ENCODE measurements at places on chromosomes 3 and 15.

- DNase-seq: no peak
Observed at GRCh38 chr15:48968066-48968465, 4.3 kb upstream of the SHC4 start.

DNA sequence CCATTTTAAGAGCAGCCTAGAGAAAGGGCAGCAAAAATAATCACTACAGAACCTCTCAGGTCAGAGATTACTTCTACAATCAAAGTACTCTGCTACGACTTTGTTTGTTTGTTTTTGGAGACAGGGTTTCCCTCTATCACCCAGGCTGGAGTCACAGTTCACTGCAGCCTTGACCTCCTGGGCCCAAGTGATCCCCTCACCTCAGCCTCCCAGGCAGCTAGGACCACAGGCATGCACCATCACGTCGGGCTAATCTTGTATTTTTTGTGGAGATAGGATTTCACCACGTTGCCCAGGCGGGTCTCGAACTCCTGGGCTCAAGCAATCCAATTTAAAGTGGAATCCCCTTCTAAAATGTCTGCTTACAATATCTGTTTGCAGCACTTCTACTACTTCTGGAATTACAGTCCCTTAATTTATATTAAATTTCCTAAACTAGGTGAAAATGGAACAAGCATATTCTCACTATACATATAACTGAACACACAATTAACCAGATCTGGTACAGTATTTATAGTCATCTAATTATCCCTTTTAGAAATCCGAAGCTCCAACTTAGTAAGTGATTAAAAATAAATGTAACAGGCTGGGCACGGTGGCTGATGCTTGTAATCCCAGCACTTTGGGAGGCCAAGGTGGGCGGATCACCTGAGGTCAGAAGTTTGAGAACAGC, 4.4 kb downstream of the UACA start:
- no peak for DNase-seq

- DNase-seq: peak; percentile 51
Observed at GRCh38 chr3:39147711-39148434, 5.5 kb downstream of the CSRNP1 start.

GRCh38 chr3:158313338-158313927, 203.5 kb downstream of the RSRC1 start:
- peak; percentile 74 for DNase-seq

DNA sequence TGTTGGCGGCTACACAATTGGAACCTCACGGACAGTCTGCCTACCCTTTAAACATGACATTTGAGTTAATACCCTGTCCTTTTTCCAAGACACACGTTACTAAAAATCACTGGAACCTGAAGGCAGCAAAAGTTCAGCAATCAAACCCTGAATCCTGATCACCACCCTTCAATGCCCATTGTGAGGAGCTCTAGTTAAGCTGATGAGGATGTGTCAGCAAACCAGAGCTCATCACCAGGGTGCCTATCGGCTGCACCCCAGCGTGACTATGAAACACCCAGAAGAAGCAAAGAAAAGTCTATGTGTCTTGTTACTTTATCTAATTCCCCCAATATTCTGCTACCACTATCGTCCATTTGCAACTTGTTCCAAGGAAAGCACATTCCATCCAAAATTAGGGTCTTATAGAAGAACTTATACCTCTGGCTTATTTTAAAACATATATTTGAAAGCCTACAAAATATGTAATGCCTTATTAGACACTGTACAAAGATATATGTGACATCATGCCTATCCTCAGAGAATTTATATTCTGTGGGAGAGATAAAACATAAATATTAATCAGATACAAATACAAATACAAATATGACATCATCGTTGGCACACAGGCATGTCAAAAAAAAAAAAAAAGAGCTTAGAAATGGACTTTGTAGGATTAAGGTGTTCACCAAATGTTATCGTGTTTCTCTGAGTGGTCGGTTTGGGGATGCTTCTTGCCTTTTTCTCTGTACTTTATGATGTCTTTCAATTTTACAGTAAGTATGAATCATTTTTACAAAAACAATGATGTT, 219.7 kb upstream of the SETMAR start:
- no peak for DNase-seq

DNA sequence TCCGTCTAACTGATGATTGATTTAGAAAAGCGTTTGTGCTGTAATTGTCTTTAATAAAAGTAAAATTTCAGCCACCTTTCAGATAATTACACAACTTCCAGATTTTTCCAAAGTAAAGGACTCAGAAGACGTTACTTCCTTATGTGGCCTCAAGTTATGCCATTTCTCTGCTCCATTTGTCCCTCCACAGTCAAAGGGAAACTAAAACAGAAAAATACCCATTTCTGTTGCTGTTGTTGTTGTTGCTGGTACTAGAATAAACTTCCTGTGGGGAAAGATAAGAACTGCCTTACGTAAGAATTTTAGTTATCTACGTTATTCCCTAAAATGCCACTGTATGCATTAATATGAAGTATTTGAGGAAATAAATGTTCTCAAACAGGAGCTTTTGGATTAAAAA, 153.9 kb downstream of the P3H2 start:
- no peak for DNase-seq

DNA sequence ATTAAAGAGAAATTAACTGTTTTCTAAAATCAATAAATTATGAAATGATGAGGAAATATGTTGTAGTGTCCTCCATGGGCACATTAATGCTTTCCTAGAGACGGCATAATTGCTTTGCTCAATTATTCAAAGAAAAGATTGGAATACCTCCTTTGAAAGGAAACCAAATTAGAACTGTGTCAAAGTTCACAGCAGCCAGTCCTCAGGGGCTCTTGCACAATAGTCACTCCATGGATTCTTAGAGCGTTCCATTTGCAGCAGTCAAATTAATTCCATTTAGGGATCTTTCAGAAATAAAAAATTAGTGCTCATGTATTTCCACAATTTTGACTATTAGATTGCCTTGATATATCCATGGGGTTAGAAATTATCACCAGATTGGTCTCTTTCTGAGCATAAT, 841.6 kb upstream of the DPPA4 start:
- no peak for DNase-seq

DNA sequence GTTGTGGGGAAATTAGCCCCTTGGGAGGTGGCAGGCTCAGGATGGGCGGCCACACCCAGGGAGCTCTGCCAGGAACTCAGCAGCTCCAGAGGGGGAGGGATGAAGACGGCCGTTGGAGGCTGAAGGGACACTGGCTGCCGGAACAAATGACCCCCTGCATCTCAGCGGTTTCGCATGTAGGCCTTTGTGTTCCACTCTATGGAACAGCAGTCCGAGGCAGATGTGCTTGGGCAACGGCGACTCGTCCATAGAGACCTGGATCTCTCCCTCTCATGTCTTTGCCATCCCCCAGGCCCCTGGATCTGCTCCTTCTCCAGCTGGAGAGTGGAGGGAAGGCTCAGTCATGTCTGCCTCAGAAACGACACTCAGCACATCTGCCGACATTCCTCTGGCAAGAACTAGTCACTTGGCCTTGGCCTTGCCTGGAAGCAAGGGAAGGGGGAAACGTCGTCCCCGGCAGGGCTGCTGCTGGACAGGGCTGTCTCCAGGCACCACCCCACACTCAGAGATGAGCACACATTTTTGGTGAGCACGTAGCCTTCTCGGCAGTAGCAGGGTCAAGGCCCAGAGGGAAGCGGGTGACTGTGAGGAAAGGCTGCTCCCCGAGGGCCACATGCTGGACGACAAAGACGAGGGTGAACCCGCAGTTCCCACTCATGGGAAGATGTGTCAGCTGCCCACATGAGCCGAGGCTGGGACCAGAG, 83.8 kb downstream of the ASB7 start:
- no peak for DNase-seq

- no peak for DNase-seq
Observed at GRCh38 chr3:23431764-23432163, 228.6 kb downstream of the UBE2E2 start.

DNA sequence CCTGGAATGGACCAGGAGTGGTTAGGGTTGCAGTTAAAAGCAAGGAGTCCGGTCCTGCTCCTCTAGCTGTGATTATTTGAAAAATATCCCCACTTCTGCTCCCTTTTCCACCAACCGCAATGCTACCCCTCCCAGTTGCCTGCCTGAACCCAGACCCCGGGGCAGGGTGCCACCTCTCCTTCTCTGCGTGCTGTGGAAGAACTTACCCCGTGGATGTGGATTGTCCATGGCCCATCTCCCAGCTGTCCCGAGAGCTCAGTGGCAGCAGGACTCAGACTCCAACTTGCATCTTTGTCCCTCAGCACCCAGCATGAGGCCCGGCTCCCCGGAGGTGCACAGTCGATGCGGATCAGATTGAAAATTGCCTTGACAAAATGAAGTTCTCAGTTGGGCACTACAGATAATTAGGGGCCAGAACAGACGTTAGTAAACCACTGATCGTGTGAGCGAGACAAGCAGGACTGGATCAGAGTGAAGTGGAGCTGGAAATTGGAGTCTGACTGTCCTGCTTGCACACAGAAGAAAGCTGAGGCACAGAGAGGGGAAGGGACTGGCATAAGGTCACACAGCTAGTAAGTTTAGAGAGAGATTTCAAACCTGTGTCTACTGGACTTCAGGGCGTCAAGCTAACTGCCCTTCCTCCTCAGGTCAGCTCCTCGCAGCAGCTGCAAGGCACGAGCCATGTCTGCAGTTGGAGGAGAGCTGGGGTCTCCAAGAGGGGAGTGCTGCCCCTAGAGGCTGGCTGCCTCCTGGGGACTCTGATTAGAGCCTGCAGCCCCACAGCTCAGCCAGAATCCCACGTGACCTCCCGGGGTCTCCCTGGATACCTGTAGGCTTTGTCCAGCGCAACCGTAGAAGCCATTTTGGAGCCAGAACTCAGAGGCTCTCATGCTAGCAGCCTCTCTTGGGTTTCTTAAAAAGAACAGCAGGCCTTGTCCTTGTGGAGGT, 14.7 kb downstream of the SLC6A1 start:
- DNase-seq: no peak

- peak; percentile 90 for DNase-seq
Observed at GRCh38 chr3:123489400-123490004, 40.6 kb upstream of the ADCY5 start.

GRCh38 chr3:197206913-197207312, 91.5 kb downstream of the DLG1 start:
- no peak for DNase-seq

GRCh38 chr15:100115066-100115710, 226.6 kb downstream of the ADAMTS17 start:
- DNase-seq: peak; percentile 48

DNA sequence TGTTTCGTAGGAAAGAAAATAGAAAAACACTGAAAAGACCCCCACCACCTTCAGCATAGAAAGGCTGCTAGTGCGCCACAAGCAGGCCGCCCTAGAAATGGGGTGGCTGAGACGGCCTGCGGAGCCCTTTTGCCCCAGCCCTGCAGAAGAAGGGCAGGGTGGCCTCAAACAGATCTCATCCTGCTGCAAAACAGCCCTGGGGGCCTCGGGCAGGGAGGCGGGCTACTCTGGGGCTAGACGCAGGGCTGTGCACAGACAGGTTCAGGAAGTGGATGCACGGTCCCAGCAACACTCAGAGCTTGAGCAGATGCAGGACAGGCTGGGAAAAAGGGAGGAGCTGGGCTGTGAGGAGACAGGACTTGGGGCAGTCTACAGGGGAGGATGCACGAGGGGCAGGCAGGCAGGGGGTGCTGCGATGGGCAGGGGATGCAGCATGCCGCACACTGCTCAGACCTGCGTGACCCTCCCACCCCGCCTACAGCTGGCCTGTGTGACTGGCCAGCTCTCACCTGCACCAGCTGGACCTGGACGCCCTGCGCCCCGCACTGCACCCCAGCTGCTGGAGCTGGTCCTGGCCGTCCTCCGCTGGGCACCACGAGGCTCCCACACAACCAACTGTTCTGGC, 34.3 kb downstream of the ZXDC start:
- no peak for DNase-seq

DNA sequence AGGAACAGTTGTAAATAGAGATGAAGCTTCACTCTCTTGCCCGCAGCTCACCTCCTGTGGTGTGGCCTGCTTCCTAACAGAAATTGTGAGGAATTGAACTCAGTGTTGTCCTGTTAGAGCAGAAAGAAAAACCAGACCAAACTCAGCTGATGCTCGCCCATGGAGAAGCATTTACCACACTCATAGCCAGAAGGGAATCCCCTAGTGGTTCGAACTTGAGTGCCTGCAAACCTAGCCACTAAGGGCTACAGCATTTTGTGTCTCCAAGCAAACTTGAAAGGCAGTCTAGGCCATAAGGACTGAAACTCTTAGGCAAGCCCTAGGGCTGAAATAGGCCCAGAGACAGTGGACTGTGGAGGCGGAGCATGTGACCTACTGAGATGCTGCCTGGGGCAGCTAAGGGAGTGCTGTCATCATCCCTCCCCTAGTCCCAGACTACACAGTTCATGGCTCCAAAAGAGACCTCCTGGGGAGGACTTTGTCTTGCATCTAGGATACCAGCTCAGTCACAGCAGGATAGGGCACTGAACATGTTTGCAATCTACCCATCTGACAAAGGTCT, 44.5 kb upstream of the MCTP2 start:
- no peak for DNase-seq

GRCh38 chr3:141401573-141402475, 33.5 kb downstream of the ZBTB38 start:
- peak; percentile 84 for DNase-seq

DNA sequence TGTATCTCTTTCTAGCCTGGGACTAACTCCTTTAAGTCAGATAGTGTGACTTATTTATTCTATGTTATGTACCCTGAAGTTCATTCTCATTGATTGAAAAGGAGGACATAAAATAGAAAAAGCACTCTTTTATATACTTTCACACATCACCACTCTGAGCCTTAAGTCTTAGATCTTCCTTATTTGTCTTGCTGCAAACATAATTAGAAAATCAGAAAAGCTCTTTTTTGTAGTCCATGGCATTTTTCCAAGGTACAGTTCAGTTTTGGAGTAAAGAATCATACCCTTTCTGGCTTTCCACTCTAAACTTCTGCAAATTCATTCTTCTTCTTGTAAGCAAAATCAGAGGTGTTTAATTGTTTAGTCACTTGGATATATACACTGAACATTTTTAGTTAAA, 75.5 kb downstream of the AKAP13 start:
- DNase-seq: no peak

GRCh38 chr15:51131596-51132290, 37.0 kb upstream of the TNFAIP8L3 start:
- no peak for DNase-seq

DNA sequence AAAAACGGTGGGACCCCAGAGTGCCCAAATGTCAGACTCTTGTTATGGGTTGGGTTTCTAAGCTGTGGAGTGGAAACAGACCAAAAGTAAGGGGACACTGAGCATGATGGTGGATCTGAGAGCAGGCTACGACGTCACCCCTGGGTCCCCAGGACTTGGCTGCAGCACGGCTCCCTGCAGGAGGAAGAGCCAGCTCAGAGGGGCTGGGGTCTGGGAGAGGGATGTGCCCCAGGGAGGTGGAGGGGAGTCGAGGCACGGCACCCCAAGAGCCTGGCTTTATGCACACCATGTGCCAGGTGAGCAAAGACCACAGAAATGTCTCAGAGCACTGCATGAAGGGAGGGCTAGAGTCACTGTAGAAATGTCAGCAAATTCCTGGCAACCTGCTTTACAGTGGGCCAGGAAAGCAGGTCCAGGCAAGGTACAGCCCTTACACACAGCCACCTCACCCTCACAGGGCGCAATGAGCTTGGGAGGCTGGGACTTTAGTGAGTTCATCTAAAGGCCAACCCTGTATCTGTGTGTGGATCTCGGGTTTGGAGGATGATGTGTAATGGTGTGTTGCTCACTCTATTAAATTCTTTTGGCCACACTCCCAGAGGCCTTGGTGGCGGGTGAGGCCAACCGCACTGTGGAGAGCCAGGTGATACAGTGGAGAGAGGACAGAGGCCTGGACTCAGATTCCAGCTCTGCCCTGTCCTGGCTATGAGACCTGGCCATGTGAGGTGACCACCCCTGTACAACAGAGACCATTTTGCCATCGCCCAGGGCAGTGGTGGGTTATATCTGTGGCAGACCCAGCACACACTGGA, 14.1 kb downstream of the CTSH start:
- DNase-seq: no peak

- no peak for DNase-seq
Observed at GRCh38 chr3:131658115-131658514, 155.3 kb upstream of the MRPL3 start.
